ENCODE measurements at places on chromosomes 3 and 15.

DNA sequence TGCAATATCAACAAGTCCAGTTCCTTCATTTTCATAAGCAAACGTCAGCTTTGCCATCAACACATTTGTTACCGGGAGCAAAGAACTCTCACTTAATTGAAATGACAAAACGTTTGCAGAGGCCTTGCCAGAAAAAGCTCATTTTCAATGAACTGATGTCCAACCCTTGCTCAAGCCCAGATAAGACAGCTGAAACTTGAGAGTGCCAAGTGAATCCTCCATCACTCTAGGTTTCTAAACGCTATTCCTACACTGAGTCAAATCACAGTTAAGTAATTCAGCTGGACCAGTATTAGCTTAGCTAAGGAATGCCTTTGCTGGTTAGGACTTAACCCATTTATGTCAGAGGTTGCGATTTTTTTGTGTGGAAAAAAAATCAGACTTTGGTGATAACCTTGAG is 11.5 kb downstream of the CHSY1 start:
- no peak for DNase-seq

- DNase-seq = no peak
Observed at GRCh38 chr3:30473374-30474051, 132.9 kb upstream of the TGFBR2 start.

GRCh38 chr3:99356696-99357095 is 281.7 kb upstream of the COL8A1 start:
- no peak for DNase-seq

DNA sequence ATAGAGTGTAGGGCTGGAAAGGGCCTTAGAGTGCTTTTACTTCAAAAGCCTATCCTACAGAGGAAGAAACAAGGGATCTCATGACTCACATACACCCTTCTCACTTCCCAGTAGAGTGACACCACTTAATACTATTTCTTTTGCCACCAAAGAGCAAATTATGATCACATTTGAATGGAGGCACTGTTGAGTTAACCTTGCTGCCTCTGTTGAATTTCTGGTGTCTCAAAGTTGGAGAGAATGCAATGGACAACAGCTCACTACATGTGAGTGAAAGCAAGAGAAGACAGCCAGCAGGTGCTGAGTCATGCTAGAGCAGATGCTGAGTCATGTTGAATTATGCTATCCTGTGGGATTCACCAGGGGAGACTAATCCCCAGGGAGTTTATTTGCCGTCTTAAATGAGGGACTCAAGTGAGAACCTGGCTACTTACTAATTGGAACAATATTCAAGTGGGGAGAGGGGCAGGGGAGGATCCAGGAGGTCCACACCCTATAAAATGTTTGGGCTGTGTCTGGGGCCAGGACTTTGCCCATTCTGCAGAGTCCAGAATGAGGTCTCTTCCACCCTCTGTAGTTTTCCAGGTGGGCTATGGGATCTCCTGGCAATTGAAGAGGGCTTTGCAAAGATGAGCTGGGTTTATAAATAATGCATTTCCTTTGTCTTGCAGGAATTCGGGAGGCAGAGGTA is 35.8 kb downstream of the ST8SIA2 start:
- DNase-seq = peak; percentile 20

- peak; percentile 50 for DNase-seq
Observed at GRCh38 chr3:142028243-142028777, 121.0 kb downstream of the TFDP2 start.

DNA sequence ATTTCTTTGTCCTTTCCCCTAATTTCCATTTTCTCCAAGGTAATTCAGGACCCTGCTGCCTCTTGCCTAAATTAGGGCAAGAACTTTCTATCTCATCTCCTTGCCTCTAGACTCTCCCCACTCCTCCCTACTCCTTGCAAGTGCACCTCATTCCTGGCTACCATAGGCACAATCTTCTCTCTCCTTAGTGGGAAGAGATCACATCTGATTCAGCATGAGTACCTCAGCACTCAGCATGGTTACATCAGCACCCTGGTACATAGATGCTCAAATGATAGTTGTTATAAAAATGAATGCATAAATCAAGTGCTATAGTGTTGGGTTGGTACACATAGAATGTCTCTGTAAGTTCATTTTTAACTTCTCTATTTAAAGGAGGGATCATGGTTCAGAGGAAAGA is 313.4 kb upstream of the RASGRP1 start:
- DNase-seq = no peak

Data from activated CD4-positive, alpha-beta T cell treated with anti-CD3 and anti-CD28 coated beads, Interleukin-2, Interleukin-6, amounts not matched to agents 100 ng/mL and 50 ng/mL, durations not matched to agents 16 hours and 8 hours (primary cell).